ENCODE measurements at places on chromosomes 1 and 21.

- DNase-seq = no peak
Observed at GRCh38 chr1:172147541-172147940, 272.9 kb upstream of the C1orf105 start.

- no peak for DNase-seq
Observed at GRCh38 chr1:150562446-150563339, 13.5 kb downstream of the ADAMTSL4 start.

- no peak for DNase-seq
Observed at GRCh38 chr1:167683641-167684502, 37.9 kb upstream of the MPZL1 start.

DNA sequence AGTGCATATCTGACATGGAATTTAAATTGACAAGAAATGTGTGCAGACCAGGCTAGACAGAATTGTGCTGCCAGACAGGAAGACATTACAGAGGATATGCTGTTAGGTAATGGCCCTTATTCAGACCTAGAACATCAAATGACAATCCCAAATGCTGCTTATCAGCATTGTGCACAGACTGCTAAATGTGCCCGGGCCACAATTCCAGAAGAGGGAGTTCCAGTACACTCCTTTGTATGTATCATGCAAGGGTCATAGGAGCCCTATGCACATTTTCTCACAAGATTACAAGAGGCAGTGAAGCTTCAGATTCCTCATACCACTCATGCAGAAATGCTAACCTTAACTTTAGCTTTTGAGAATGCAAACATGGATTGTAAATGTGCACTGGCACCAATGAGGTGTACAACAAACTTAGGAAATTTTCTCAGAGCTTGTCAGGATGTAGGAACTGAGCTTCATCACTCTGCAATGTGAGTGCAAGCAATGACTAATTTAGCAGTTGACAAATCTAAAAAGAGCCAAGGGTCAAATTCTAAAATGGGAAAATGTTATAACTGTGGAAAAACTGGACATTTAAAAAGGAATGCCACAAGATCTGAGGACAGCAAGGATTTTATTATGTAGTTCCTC, 273.5 kb downstream of the COL11A1 start:
- no peak for DNase-seq

- DNase-seq = no peak
Observed at GRCh38 chr21:32303385-32303784, 4.7 kb downstream of the MRAP start.

DNA sequence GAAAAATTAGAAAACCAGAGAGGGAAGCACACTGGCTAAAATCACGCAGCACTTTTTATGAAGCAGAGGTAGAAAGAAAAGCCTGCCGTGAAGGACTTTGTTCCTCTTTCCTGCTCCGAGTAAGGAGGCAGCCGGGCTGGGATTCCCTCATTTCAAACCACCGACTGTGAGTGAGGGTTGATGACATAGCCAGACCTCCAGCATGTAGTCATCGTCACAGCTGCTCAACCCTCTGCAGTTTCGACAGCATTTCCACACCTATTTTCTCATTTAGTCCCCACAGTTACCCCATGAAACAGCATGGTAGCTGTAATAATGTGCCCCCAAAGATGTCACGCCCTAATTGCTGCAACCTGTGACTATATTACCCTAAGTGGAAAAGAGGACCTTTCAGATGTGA, 35.3 kb downstream of the FCRL5 start:
- no peak for DNase-seq

DNA sequence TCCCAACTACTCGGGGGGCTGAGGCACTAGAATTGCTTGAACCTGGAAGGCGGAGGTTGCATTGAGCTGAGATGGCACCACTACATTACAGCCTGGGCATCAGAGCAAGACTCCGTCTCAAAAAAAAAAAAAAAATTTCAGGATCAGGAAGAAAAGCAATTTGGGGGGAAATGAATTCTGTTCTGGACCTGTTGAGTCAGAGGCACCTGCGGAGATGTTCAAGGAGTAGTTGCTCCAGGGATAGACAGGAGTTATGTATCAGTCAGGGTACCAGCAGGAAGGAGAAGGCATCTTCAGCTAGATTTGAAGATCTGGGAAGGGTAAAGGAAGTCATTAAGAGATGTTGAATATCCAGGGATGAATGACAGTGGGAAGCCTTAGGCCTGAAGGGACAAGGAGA, 2.9 kb upstream of the RHBDL2 start:
- no peak for DNase-seq

GRCh38 chr1:67211589-67212563, 45.6 kb downstream of the IL23R start:
- DNase-seq = no peak

GRCh38 chr1:161164901-161165610, 1.2 kb upstream of the PPOX start:
- DNase-seq = no peak

DNA sequence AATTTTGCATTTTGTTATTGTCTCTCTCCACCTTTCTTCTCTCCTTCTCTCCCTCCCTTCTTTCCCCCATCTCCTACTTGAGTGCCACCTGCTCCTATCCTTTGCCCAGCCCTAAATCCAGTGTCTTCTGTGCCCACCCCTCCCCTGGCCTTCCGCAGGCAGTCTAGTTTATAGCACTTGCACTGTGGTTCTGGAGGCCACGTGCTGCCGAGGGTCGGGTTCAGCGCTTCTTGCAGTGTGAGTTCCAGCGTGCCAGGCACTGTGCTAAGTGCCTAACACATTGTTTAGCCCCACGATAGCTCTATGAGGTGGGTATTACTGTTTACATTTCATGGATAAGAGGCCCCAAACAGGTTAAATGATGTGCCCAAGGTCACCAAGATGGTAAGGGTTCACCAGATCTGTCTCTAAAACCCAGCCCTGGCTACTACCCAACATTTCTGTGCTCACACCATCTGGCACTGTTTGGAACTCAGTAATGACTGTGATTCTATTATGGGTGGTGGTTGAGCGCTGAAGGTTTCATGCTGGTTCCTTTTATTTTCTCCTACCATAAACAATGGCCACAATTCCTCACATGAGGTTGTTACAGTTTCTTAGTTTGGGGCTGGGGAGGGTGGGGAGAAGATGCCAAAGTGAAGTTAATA, 14.1 kb upstream of the ATP1A4 start:
- no peak for DNase-seq

DNA sequence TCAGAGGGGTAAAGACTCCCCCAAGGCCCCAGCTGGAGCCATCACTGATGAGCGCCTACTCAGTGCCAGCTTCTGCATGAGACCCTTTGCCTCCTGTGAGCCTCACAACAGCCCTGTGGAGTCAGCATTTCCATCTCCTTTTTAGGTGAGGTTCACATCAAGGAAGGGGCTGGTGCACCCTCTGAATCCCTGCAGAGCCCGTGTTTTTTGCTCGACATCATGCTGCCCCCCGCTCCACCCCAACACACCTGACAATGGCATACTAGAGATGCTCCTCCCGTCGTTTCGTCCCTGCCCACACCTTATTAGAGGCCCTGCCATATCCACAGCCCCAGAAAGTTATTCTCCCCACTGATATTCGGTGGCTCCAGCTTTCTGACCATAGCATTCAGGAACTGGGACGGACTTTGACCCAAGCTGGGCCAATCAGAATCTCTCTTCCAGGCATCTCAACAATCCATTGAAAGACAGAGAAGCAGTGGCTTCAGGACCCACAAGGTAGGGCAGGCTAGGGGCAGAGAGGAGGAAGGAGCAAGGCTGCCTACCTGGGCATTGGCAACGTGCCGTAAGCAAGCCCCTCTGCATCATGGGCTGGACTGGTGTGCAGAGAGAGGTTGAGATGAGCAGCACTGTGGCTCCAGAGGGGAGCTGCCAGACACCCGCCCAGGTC, 32.7 kb downstream of the EPHA10 start:
- DNase-seq = no peak

DNA sequence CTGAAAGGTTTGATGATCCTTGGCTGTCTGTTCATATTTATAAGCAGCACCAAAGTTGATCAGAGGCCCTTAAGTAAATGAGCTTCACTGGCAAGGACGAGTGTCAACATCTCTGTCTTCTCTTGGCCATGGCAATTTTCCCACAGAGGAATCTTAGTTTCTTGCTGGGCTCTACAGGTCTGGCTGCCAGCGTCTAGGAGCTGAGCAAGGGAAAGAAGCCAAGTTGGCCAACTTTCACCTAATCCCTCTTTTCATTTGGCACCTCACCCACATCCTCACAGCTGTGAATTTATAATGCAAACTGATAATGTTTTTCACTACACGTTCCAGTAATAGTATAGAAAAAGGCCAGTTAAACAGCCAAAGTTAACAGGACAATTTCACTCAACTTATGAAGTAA, 99.0 kb upstream of the LBR start:
- no peak for DNase-seq

DNA sequence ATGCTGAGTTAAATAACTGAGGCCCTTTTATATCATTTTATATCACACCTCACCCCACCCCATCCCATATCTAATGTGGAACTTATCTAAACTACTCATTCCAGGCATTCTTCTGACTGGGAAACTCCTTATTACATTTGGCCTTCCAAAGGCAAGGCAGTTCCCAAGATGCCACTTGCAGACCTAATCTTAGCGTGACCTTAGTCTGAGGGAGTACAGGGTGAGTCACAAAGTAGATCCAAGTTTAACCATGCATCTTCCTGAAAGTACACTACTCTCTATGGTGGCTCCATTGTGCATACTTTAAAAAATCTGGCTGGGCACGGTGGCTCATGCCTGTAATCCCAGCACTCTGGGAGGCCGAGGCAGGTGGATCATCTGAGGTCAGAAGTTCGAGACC, 353.6 kb upstream of the C1orf87 start:
- no peak for DNase-seq

DNA sequence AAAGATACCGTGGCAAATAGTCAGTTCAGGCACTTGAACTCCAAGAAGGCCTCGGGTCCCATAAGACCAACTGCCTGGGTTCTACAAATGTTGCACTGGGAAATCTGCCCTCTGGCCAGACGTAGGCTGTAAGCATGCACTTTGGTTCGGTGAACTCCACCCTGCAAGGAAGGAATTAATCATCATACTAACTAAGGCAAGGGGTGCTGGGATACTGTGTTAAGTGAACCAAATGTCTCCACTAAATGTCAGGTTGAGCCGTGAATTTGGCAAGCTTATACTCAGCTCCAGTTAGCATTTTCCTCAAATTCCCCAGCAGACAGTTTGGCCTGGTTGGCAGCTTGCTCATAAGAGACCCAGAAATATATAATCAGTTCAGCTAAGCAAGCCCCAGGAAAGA, 385.9 kb downstream of the GPATCH2 start:
- no peak for DNase-seq

GRCh38 chr1:151989211-151989862, 4.3 kb downstream of the S100A10 start:
- DNase-seq = no peak

- no peak for DNase-seq
Observed at GRCh38 chr1:67629370-67630075, 55.5 kb upstream of the GADD45A start.

- DNase-seq = no peak
Observed at GRCh38 chr21:40620386-40621145, 226.4 kb downstream of the DSCAM start.

GRCh38 chr1:186799689-186800054, 29.1 kb upstream of the PLA2G4A start:
- DNase-seq = no peak

GRCh38 chr1:41758904-41759548, 159.7 kb downstream of the HIVEP3 start:
- DNase-seq = no peak

- no peak for DNase-seq
Observed at GRCh38 chr21:27321791-27322190, 354.9 kb upstream of the ADAMTS5 start.

DNA sequence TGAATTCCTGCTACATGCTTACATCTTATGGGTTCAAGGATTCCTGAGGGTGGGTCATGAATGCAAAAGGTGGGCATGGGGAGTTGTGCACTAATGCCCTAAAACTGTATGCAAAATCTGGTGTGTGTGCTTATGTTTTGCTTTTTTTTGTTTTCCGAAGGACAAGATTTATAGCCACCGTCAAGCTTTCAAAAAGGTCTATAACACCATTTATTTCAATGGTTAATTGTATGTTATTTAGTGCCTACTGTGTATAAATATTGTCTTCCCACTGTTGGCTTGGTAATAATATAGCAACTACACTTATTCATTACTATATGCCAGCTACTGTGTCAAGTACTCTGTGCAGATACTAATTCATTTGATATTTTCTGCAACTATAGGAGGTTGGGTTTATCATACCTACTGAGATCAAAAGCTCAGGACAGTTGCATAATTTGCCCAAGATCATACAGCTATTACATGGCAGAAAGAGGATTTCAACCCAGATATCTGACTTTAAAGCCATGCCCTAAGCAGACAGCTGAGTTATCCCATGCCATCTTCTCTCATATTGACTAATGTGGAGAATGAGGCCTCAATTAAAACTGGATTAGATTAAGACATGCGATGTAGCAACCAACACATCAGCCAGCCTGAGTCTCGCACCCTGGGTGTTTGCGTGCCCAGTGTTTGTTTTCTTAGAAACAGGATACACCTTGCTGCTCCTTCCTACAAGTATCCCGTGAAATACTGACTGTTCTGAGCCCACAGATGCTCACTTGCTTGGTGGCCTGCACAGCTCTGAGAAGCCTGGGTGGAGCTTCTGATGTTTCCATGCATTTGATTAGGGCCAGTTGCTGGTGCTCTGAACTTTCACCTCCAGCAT, 34.6 kb downstream of the GADD45A start:
- no peak for DNase-seq

DNA sequence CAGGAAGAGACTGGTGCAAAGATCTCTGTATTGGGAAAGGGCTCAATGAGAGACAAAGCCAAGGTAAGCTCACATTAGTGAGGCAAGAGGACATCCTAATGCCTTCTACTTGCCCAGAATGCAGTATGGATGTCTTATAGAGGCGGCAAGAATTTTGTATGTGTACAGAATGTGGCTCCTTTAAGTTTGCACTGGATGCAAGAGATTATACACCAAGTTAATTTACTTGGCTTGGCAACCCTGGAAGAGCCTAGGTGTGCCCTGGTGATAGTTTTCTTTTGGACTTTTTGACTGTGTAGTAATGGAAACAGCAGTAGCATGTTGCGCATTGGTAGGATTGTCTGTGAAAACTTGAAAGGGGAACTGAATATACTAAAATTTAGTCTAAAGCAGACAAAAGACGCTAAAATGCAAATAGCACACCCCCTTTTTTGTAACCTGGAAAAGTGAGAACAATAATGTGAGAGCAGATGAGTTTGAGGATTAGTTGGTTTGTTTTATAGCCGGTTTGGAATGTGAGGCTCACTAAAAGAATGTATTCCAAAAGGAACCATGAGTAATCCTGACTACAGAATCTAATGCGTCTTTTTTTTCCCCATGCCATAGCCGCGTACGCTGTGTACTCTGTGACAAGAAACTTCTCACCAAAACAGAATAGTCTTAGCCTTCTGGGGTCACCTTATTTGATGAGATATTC, 18.1 kb downstream of the KHDRBS1 start:
- DNase-seq = no peak

- no peak for DNase-seq
Observed at GRCh38 chr1:211334986-211335385, 8.4 kb downstream of the TRAF5 start.

DNA sequence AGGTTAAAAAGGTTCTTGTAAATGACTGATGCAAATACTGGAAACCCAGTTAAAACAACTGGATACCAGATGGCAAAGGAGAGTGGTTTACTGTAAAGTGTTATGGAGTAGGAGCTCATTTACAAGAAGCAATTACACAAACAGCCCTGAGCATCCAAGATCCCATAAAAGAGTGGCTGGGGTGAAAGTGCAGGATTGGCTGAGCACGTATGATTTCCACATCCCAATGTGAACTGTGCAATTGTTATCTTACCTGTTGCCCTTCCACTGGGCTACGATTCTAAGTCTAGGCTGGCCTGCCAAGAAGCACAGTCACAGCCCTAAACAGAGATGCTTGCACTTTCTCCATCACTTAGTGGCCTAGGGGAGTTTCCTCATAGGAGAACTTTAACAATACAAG, 277.6 kb upstream of the RUNX1 start:
- DNase-seq = no peak
